ENCODE measurements at places on chromosomes 5 and 9. TPM values are rescaled to one million over a fixed set of nuclear protein-coding genes. Genes with fewer than 3 reads are reported as not detected.

DNA sequence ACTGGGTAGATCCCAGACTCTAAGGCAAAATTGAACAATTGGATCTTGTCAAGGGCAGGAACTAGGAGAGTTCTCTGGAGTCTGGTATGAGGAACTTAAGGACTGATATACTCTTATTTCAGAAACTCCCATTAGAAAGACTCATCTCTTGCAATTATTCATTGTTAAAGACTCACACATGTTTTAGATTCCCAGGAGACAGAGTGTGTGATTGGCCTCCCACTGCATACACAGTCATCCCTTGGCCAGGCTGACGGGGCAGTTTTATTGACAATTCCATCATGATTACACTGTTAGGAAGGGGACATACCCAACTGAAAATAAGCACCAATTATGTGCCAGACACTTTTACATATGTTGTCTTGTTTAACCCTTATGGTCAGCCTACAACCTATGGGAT lies 347.2 kb downstream of the DMAC1 start:
- no peak overlapping the region for H3K4me3 ChIP-seq
- no peak for DNase-seq
- H3K36me3 ChIP-seq = no peaks in the 10 kb centered on the region
- H3K4me1 ChIP-seq = no peaks in the 10 kb centered on the region
- H3K27ac ChIP-seq = no peak overlapping the region

DNA sequence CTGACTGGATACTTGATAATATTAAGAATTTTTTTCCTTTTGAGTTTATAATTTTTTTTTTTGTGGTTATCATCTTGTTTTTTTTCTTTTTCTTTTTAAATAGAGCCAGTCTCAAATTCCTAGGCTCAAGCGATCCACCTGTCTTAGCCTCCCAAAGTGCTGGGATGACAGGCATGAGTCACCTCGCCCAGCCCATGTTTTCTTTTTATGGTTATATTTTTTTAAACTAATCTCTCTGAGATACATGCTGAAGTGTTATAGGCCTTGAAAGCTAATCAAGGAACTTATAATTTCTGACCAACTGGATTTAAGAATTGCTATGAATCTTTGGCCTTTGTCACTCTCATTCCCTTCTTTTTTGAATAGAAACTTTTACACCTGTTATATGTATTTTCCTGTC lies 6.8 kb upstream of the AMACR start:
- DNase-seq = no peak
- no peak overlapping the region for H3K27ac ChIP-seq
- no peaks in the 10 kb centered on the region for H3K36me3 ChIP-seq
- H3K27me3 ChIP-seq = no peaks in the 10 kb centered on the region
- H3K4me3 ChIP-seq = no peak overlapping the region
- H3K4me1 ChIP-seq = no peaks in the 10 kb centered on the region

TRIM7 gene
- 5.7 TPM for total RNA-seq

DNA sequence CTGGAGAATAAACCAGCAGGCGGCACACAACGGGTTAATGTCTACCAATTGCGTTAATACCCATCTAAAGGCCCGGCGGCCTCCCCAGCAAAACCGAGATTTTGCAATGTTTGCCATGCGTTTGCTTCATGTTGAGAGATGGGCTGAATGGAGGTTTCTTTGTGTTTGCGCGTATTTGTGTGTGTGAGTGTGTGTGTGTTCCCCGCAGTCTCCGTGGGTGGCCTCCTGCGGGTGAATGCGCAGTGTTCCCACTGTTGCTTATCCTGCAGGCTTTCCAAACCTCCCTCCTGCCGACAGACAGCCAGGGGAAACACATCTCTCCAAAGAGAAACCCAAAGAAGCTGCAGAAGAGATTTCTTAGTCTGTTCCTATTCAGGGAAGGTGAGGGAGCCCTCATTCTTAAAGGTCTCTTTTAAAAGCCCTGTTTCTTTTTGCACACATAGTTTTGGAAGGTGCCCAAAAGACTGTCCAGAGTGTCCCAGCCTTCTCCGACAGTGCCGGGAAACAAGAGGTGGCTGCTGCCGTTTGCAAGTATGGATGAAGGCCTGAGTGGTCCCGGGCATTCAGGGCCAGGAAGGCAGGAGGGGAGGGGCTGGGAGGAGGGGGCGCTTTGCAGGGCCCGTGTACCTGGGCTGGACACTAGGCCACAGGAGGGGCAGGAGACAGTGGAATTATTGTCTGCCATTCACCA lies 103.8 kb upstream of the ERCC6L2 start:
- peak; percentile 60 for DNase-seq
- no peaks in the 10 kb centered on the region for H3K36me3 ChIP-seq
- H3K27me3 ChIP-seq = no peaks in the 10 kb centered on the region
- no peak overlapping the region for H3K4me3 ChIP-seq
- H3K27ac ChIP-seq = no peak overlapping the region

GRCh38 chr5:144697847-144698262 lies 527.2 kb downstream of the KCTD16 start:
- H3K4me3 ChIP-seq = no peak overlapping the region
- no peaks in the 10 kb centered on the region for H3K27me3 ChIP-seq
- H3K27ac ChIP-seq = no peak overlapping the region
- no peaks in the 10 kb centered on the region for H3K36me3 ChIP-seq
- H3K4me1 ChIP-seq = no peaks in the 10 kb centered on the region

UNC13B gene
- 92.3 TPM for total RNA-seq

- DNase-seq = peak; percentile 75
- H3K4me3 ChIP-seq = peak overlapping the region; percentile 85
- peaks cover 15% of the 10 kb centered on the region for H3K27me3 ChIP-seq
These were observed 754 bp downstream of the VDAC1 start for GRCh38 chr5:134003817-134004625.

- H3K27me3 ChIP-seq = no peaks in the 10 kb centered on the region
- no peak overlapping the region for H3K4me3 ChIP-seq
- no peak overlapping the region for H3K27ac ChIP-seq
- DNase-seq = no peak
- H3K36me3 ChIP-seq = no peaks in the 10 kb centered on the region
These were observed 1011.5 kb upstream of the ACO1 start for GRCh38 chr9:31372799-31373587.

SPATA31D1 gene
- not detected for total RNA-seq

DNA sequence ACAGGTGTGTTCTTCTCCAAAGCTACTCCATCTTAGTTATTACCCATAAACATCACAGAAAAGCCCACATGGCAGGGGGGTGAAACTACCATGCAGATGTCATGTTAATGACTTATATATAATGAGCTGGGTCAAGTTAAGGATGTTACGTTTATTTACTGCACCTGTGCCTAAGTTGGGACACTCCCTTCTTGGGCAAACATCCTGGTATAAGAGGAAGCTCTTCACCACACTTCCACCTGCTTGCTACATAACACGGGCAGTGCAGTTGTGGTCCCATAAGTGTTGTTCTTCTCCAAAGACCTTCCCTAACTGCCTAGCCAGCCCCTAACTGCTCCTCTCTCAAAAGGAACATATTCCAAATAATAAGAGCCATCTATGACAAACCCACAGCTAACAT lies 9.3 kb upstream of the ZCCHC9 start:
- no peaks in the 10 kb centered on the region for H3K27me3 ChIP-seq
- H3K27ac ChIP-seq = no peak overlapping the region
- no peak for DNase-seq

ZNF608 gene
- total RNA-seq = 21.9 TPM

- no peak overlapping the region for H3K4me3 ChIP-seq
- peaks cover 78% of the 10 kb centered on the region for H3K36me3 ChIP-seq
- H3K27ac ChIP-seq = no peak overlapping the region
- no peaks in the 10 kb centered on the region for H3K27me3 ChIP-seq
- H3K4me1 ChIP-seq = peaks cover 7% of the 10 kb centered on the region
- DNase-seq = no peak
These were observed 108.3 kb downstream of the PLPP1 start for GRCh38 chr5:55426455-55426854.

DNA sequence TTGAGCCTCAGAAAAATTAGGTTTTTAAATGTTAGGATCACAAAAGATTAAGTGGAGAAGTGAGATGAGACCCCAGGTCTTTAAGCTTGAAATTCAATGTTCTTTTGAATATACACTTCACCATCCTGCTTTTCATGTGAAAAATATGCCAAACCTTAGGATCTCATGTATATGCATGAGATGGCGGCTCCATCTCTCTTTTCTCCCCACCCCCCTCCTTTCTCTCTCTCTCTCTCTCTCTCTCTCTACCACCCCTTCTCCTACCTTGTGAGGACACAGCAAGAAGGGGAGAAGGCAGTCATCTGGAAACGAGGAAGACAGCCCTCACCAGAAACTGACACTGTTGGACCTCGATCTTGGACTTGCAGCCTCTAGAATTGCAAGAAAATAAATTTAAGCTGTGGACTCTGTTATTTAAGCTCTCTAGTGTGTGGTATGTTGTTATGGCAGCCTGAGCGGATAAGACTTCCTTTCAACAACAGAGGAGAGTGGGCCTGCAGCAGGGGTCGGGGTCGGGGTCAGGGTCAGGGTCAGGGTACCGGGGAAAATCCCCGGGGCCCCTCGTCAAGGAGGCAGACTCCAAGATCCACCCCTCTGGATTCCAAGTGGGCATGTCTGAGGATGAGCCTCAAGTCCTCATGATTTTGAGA lies 16.4 kb upstream of the ALDH1B1 start:
- H3K27me3 ChIP-seq = no peaks in the 10 kb centered on the region
- DNase-seq = no peak
- H3K4me1 ChIP-seq = no peaks in the 10 kb centered on the region
- H3K27ac ChIP-seq = no peak overlapping the region

- H3K27ac ChIP-seq = no peak overlapping the region
- DNase-seq = no peak
- H3K27me3 ChIP-seq = no peaks in the 10 kb centered on the region
- H3K36me3 ChIP-seq = no peaks in the 10 kb centered on the region
- no peak overlapping the region for H3K4me3 ChIP-seq
- peaks cover 5% of the 10 kb centered on the region for H3K4me1 ChIP-seq
These were observed 190.9 kb downstream of the FSTL4 start for GRCh38 chr5:133421394-133421793.

DNA sequence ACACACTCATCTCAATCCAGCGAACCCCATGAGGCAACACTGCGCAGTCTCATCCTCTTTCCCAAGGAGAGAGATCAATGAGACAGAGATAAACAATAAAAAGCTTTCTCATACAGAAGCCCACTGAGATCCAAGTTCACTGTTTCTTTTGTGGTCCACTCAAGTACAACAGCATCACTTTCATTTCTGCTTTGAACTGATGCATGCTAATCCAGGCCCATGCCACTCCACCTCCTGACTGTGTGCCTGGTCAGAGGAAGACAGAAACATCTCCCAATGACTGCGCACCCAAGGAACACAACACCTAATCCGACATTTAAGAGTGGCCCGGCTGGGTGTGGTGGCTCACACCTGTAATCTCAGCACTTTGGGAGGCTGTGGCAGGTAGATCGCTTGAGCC lies 104.0 kb downstream of the SERINC5 start:
- no peak for DNase-seq
- no peak overlapping the region for H3K27ac ChIP-seq
- no peak overlapping the region for H3K4me3 ChIP-seq
- no peaks in the 10 kb centered on the region for H3K36me3 ChIP-seq

DNA sequence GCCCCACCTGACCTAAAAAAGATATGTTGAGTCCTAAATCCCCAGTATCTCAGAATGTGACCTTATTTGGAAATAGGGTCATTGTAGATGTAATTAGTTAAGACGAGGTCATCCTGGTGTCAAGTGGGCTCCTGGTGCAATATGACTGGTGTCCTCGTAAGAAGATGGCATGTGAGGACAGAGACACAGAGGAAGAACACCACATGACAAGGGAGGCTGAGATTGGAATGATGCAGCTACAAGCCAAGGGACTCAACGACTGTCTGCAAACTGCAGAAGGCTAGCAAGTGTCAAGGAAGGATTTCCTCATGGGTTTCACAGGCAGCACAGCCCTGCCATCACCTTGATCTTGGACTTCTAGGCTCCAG lies 100.4 kb upstream of the DAP start:
- peaks cover 5% of the 10 kb centered on the region for H3K4me1 ChIP-seq
- H3K27me3 ChIP-seq = no peaks in the 10 kb centered on the region
- no peak overlapping the region for H3K27ac ChIP-seq
- no peak for DNase-seq
- H3K36me3 ChIP-seq = no peaks in the 10 kb centered on the region
- no peak overlapping the region for H3K4me3 ChIP-seq

BARHL1 gene
- not detected for total RNA-seq

DNA sequence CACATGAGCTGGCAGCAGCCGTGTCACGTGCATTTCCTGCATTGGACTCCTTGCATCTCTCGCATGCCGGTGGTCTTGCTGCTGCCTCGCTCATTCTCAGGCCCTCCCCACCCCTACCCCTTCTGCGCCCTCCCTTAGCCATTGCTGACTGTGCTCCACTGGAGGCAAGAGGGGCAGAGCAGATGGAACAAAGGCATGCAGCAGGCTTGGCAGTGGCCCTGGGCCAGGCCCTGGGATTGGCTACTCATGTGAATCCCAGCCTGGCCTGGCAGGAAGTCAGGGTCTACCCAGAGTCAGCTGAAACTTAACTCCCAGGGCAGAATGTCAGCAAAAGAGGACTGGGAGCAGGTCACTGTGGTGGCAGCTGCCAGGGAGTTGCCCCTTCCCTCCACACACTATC lies 62.3 kb downstream of the TSTD2 start:
- no peak overlapping the region for H3K27ac ChIP-seq
- H3K36me3 ChIP-seq = no peaks in the 10 kb centered on the region
- H3K4me1 ChIP-seq = no peaks in the 10 kb centered on the region
- no peaks in the 10 kb centered on the region for H3K27me3 ChIP-seq

FIBCD1 gene
- 2.5 TPM for total RNA-seq

DNA sequence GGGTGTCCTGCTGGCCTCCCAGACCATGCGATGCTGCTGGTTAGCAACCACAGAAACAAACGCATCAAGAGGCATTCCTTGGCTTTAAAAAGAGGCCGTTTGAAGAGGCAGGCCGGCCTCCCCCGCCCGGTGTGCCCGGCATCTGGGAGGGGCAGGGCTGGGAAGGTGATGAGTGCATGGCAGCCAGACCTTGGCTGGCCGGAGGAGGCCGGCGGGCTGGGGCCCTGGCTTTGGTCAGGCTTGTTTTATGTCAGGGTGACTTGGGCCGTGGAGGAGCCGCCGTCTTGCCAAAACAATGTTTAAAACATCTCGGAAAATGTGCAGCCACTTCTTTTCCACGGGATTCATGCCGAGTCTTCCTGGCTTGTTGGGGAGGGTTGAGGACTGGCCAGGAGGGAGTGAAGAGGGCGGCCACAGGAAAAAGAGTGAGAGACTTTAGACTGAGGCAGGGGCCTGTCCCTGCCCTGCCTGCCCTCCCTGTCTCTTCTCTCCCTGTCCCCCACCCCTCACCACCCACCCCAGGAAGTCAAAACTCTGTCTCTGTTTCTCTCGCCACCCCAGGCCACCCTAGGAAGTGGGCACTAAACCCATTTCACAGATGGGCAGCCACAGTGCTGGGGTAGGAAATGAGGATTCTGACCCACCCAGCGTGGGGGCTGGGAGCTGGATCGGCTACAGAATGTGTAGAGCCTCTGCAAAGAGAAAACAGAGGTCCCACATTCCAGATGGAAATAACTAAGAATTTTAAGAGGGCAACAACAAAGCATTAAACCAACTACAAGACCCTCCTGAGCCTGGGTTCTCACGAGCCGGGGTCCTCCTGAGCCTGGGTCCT lies 143.0 kb downstream of the RXRA start:
- H3K27ac ChIP-seq = peak overlapping the region; percentile 37
- H3K27me3 ChIP-seq = no peaks in the 10 kb centered on the region
- H3K36me3 ChIP-seq = no peaks in the 10 kb centered on the region
- H3K4me1 ChIP-seq = peaks cover 4% of the 10 kb centered on the region
